ENCODE measurements at places on chromosomes 1 and 21.

DNA sequence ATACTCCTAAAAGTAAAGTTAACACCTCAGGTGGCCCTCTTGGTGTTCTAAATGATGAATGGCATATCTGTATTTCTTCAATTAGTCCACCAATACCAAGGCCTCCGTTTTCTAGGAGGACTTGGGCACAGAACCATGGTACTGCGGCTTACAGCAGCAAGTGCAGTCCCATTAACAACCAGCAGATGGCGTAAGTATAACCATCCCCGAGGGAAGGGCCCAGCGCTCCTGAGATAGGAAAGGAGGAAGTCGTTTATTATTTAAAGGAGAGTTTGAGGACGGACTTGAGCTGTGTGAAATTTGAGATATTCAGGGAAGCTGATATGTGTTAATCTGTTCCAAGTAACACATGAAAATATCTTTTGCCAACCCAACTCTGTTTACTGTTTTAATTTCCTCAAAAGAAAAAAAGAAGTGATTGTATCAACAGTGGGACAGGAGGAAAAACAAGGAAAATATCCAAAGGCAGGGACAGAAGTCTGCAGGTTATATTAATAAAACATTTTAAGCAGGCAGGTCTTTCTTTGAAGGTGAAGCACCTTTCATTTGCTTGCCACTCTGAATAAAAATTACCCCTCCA lies 37.7 kb upstream of the KCNJ15 start:
- peak; percentile 26 for DNase-seq

DNA sequence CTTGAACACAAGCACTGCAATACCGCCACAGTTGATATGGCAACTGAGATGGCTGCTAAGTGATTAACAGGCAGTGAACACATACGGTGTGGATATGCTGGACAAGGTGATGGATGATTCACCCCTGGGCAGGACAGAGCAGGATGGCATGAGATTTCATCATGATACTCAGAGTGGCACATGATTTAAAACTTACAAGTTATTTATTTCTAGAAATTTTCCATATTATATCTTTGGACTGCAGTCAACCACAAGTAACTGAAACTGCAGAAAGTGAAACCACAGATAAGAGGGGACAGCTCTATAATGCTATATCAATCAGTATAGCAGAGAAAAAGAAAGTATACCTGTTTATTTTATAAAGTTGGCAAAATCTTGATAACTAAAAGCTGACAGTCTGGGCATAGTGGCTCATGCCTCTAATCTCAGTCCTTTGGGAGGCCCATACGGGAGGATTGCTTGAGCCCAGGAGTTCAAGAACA lies 47.9 kb downstream of the PHACTR4 start:
- no peak for DNase-seq

DNA sequence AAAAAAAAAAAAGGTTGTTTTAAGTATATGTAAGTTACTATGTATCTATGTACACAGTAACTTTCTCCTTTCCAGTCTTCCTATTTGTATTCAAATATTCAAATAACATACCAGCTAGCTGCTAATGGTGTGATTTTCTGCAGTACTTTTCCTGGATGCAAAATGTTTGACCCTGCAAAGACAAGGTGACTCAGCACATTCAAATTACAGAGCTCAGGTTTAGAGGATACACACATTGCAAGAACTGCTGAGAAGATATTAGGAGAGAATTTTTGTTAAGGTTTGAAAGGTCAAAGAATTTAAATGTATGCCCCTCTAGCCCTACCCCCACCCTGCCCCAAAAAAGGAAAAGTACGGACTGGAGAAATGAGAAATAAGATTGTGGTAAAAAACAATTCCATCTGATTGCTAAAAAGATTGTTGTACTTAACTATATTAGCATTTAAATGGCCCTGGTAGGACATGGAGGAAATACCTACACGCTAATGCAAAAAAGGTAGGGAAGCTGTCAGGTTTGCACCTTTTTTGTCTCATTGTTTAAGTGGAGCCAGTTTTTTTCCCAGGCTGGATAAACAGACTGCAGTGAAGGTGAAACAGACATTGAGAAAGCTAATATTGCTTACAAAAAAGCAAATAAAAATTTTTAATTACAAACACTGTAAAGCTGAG lies 45.6 kb downstream of the ZNF281 start:
- DNase-seq = no peak

DNA sequence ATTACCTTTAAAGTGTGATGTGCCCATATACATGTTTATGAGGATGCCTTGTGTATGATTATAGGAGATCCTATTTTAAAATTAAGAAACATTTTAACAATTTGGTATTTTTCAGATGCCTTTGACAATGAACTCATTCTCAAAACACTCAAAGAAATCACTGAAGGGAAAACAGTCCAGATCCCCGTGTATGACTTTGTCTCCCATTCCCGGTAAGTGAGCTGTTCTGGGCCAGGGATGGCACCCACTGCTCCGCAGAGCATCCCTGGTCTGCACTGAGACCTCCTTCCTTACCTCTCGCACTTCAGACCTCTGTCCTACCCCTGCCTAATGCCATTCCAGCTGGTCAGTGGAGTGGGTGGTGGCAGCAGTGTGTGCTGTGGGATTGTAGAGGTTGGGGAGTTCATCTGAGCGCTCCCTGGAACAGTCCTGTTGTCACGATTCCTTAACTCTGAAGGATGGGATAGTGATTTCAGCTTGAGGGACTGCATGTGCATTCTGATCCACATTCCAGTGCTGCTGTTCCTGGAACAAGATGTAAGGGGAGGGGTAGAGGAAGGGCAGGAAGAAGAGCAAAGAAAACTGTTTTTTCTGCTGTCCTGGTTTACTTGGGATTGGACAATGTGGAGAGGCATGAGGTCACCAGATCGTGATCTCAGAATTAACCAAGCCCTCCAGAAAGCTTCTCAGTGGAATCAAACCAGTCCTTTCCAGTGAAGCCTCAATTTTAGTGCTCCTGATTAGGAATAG lies 63.9 kb downstream of the UCK2 start:
- no peak for DNase-seq

- no peak for DNase-seq
These were observed 285.3 kb upstream of the C1orf105 start for GRCh38 chr1:172135076-172135672.

- no peak for DNase-seq
These were observed 50.9 kb upstream of the KCNJ15 start for GRCh38 chr21:38205940-38206339.

DNA sequence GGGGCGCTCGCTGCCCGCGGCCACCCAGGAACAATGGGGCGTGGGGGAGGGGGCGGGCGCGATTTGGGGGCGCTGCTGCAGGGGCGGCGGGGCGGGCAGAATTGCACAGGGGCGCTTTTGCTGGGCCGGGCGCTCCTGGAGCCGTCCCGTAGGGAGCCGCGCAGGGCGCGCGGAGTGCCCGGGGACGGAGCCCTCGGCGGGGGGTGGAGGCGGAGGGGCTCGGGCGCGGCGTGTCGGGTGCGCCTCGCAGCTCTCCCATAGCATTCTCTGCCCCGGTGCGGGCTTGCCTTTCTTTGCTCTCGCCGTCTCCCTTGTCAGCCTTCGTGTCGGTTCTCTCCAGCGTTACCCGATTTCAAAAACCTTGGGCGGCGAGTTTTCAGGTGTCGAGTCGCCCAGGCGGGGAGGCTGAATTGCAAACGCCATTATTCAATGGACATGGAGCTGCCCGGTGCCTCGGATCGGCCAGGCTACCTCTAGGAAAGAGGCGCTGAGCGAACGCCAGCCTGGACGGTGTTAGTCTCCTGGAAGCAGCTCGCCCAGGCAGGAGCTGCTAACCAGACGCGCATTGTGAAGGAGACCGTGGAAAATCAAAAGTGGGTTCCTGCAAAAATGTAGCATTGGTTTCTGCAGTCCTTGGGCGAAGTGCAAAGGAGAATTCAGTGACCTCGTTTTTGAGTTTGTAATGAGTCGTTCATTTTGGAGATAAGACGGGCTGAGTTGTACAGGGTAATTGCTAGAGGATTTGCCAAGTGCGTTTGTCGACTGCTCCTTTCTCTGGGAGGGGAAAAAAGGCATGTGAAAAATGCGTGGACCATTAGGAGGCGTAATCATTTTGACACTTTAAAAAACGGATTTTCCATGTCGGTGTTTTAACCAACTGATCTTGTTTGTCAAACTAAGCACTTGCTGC lies 626 bp downstream of the CXADR start:
- DNase-seq = no peak

- DNase-seq = no peak
These were observed 720.2 kb downstream of the LTN1 start for GRCh38 chr21:28272272-28272992.

- DNase-seq = no peak
These were observed 65.6 kb upstream of the IRF2BP2 start for GRCh38 chr1:234675572-234675971.

DNA sequence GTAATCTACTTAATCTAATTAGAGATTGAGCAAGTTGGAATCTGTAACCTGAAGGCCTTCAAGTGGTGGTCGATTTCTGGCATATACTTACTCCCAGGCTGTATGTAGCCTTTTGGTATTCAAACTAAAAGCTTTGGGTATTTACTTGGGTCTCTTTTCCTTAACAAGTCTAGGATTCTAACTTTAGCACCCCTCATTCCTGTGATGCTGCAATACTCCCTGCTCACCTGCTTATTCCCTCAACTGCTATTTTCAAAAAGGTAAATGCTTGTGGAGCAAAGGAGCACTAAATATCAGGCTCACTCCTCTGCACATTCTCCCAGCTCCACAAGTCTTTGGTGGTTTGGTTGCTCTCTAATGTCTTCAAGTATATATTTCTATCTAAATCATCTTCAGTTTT lies 68.0 kb upstream of the CYYR1 start:
- DNase-seq = no peak

- DNase-seq = no peak
These were observed 19.3 kb downstream of the DHCR24 start for GRCh38 chr1:54867717-54868057.

GRCh38 chr1:151113877-151114276 lies 32.6 kb downstream of the SEMA6C start:
- DNase-seq = no peak

GRCh38 chr1:53982763-53983104 lies 35.3 kb downstream of the LDLRAD1 start:
- DNase-seq = no peak

- DNase-seq = no peak
These were observed 64.1 kb downstream of the NID1 start for GRCh38 chr1:236000781-236001180.

DNA sequence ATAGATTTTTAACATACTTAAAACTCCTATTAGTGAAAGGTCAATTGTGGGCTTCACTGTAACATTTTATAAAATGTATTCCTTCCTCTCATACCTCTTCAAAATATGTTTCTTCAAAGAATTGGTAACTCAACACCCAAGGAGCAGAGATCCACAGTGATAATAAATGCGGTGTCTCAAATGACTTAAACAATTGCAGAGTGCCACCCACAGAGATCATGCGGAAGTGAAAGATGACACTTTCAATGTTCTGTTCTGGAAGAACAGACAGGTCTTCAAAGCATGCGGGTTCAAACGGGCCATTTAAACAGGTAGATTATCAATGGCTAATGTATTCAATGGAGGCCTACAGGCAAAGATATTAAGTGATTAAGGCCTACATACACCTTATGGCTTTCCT lies 157.0 kb upstream of the GREM2 start:
- DNase-seq = no peak

DNA sequence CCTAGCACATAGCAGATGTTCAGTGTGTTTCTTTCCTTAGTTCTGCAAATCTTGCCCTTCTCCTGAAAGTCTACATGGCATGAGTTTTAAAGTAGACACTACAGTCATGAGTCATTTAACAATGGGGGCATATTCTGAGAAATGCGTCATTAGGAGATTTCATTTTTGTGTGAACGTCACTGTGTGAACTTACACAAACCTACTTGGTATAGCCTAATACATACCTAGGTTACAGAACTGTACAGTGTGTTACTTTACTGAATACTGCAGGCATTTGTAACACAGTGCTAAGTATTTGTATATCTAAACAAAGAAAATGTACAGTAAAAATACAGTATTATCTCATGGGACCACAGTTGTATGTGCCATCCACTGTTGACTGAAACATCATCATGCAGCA lies 10.0 kb downstream of the TTF2 start:
- no peak for DNase-seq

DNA sequence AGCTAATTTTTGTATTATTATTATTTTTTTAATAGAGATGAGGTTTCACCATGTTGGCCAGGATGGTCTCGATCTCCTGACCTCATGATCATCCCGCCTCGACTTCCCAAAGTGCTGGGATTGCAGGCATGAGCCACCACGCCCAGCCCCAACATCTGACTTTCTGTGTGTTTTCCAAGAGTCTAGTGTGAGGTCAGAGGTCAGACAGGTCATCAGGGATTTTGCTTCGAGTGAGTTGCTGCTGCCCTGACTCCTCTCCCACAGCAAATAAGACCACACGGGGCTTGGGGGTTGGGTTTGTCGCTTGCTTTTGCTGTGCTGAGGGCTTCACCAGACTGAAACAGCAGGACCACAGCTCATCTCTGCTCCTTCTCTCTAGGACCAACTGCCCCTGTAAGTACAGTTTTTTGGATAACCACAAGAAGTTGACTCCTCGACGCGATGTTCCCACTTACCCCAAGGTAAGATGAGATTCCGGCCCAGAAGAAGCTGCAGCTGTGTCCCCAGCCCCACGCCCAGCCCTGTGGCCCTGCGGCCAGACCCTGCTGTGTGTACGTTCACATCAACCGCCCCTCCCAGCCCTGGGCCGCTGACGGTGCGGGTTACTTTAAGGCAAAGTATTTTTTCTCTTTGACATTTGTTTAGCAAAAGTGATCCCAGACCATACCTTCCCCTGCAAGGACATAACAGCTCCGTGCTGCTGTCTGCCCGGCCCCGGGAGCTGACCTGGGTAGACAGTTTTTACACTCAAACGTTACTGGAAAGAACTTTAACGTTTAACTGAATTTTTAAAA lies 97.5 kb downstream of the PDE9A start:
- no peak for DNase-seq

DNA sequence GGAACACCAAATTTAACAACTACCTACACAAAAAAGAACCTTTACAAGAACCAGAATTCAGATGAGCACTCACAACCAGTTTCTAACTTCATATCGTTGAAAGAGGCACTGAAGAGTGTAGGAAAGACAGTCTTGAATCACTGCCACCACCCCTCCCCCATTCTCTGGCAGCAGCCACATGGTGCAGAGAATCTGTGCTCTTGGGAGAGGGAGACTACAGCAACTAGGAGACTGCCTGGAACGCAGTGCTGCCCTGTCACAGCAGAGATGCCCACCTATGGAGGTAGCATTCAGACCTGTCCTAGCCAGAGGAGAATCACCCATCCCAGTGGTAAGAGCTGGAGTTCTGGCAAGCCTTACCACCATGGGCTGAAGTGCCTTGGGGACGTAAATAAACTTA lies 7.3 kb downstream of the CCN1 start:
- no peak for DNase-seq

DNA sequence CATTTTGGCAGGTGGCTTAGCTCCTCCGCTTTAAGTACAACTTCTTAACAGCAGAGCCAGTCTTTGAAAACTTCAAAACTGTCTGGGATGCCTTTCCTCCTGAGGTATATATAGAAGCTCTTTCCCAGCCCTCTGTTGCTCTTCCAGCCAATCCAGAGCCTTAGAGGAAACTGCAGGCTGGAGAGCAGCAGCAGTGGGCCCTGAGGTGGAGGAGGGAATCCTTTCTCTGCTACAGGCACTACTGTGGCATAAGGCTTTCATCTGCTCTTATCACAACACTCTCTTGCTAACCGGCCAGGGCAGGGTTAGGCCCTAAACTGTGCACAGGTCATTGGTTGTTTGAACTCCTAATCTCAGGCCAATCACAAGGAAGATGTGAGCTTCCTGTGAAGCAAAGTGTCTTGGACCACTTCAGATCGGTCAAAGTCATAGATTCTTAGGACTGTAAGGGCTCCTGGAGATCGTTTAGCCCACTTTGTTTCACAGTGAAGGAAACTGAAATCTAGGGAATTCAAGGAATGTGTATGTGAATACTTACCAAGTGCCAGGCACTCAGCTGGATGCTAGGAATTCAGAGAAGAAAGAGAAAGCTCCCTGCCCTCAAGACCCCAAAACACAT lies at the start of gene RGS5:
Gene RGS5, minus strand, starts transcription at position 84 of the 619 bp plus-strand sequence. Its CDS starts 81 bp downstream, at position 3.
- DNase-seq = no peak

Measured in activated T-helper 1 cell treated with anti-CD3 and anti-CD28 coated beads, Interleukin-2, amount 50 U/mL, for 16 hours (primary cell).